ENCODE measurements at places on chromosomes 16 and 17.

GRCh38 chr17:70202840-70203239 is 33.5 kb downstream of the KCNJ2 start:
- DNase-seq, result no peak

DNA sequence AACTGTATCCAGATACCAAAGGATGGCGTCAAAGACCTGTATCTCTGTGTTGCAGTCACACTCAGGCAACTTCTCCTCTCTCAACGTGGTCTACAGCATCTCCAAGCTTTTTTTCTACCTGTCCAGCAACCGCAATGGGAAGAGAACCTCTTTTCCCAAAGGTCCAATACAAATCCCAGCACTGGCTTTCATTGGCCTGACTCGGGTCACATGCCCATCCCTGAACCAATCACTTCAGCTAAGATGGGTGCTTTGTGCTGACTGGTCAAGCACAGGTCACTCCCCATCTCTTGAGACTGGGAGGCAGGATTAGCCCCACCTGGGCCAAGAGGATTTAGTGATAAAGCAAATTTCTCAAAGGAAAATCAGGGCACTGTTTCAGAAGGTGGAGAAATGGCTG is 71.2 kb upstream of the C16orf82 start:
- no peak for DNase-seq

- no peak for DNase-seq
Observed at GRCh38 chr17:38551121-38551520, 54.6 kb downstream of the SRCIN1 start.

DNA sequence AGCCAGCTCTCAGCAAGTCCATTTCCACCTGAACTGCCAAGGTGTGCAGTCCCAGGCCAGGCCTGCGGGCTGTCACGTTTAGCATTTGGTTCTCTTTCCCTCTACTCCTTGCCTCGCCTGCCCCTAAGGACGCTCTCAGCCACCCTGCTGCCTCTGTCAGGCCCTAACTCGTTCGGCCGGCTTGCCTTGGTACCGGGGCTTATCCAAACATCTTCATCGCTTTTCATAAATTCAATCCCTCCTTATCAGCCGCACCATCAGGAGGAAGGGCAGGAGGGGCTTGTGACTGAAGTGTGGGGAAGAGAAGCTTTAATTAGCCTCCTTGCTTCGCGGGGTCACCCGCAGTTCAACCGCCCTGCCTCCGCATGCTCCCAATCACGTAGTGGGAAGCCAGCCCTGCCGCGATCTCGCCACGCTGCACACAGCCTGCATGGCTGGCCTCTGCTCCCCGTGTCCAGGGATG is 231.1 kb downstream of the SOX9 start:
- DNase-seq, result no peak

- peak; percentile 37 for DNase-seq
Observed at GRCh38 chr16:25014500-25015147, 545 bp downstream of the ARHGAP17 start.

- DNase-seq, result no peak
Observed at GRCh38 chr16:14509675-14510132, 120.4 kb downstream of the PARN start.

- DNase-seq, result no peak
Observed at GRCh38 chr17:82565551-82565950, 46.0 kb downstream of the FOXK2 start.

GRCh38 chr17:6684460-6684783 is 28.7 kb downstream of the SLC13A5 start:
- no peak for DNase-seq

DNA sequence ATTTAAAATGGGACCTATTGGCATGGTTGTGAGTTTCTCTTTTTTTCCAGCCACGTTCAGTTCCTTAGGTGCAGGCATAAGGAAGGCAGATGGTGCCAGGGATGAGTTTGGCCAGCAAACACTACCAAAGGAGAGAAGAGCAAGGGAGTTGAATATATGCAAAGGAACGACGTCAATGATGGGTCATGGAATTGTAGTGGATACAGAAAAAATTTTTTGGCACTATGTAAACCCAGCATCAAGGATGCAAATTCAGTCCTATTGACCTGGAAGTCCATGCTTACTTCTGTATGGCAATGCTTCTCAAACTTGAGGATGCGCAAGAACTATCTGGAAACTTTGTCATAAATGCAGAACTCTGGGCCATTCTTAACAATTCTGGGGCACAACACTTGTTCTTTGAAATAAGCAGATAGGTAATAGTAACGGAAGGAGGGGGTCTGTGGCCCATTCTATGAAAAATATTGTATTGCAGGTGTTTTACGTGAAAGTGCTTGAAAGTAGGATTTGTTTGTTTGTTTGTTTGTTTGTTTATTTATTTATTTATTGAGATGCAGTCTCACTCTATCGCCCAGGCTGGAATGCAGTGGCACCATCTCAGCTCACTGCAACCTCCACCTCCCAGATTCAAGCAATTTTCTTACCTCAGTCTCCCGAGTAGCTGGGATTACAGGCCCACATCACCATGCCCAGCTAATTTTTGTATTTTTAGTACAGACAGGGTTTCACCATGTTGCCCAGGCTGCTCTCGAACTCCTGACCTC is 18.0 kb downstream of the APOH start:
- DNase-seq, result no peak

Data from activated CD4-positive, alpha-beta memory T cell treated with anti-CD3 and anti-CD28 coated beads for 36 hours (primary cell).